ENCODE measurements at places on chromosomes 12 and 14. TPM values are rescaled to one million over a fixed set of nuclear protein-coding genes. Genes with fewer than 3 reads are reported as not detected.
A peak's percentile ranks its signal among the peaks of the same experiment; 100 is the strongest.

DNA sequence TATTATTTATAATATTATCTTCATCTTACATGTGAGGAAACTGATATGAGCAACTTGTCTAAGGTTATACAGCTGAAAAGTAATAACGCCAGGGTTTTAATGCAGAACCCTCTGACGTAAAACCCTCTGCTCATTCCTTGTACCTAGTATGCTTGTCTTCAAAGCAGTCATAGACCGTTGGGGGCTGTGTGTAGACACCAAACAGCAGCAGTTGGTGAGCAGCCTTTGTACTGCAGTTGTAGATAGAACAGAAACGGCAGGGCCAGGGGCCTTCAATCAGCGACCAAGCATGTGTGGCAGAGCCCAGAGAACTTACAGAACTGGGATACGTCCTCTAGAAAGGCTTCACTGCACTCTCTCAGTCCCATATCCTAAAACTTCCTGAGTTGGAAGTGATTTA, 28.1 kb downstream of the EVL start:
- DNase-seq = no peak

DNA sequence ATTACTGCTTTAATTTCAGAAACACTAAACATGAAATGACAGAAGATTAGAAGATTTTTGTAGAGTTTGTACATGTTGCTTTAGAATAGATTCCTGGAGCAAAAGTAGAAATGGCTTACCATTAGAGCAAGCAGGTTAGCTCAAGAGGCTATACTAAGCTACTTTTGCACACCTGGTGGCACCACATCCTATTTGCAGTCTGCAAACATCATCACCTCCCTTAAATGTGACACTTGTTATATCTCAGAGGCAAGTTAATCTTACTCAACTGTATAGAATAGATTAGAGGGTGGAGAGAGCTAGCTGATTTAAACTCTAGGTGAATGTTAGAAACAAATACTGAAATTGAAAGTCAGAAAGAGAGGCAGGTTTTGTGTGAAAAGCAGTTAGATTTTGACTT, 30.7 kb upstream of the OR4E1 start:
- DNase-seq = no peak

DNA sequence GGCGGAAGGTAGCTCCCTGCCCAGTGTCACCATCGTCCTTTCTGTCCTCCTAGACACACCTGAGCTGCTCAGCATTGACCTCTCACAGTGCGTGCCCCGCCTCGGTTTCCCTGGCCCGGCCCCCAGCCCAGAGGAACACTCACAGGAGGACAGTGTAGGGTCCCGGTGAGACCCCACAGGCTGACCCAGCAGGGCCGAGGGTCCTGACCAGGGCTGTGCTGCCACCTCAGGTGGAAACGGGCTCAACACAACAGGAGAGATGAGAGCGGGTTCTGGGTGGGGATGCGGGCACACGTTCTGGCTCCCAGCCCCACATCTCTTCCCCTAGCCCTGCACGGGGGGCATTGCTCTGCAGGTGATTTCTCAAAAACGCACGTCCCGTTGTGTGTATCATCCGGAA, 98.1 kb downstream of the PIWIL1 start:
- DNase-seq = no peak

DNA sequence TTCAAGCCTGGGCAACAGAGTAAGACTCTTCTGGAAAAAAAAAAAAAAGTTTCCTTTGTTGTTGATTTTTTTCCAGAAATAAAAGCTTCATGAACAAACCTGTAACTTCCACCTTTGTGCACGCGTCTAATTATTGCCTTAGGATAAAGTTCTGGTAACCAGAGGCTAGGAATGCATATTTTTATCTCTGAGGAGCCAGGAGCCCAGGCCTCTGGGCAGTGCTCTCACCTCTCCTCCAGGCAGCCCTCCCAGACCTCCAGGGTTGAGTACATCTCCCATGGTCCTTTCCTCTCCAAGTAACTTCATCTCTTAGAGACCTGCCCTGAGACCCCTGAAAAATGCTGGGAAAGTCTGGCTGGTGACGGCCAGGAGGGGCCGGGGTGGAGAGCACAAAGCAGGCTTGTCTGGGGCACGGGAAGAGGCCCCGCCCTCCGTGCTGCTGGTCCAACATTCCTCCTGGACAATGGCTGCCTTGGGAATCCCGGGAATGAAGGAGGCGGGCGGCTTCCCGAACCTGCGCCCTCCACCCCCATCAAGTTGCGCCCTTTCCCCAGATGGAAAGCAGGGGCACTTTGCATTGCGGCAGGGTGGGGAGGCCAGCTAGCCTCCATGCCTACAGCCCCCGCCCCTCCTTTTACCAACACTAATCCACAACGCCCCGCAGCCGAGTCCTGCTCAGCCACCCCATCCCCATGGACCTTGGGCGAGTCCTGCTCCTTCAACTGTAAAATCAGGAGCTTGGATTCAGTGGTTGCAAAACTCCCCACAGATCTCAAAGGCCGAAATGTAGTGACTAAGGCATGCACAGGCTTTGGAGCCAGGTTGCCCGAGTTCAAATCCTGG, 7.3 kb upstream of the FIGNL2 start:
- DNase-seq = peak; percentile 59

DNA sequence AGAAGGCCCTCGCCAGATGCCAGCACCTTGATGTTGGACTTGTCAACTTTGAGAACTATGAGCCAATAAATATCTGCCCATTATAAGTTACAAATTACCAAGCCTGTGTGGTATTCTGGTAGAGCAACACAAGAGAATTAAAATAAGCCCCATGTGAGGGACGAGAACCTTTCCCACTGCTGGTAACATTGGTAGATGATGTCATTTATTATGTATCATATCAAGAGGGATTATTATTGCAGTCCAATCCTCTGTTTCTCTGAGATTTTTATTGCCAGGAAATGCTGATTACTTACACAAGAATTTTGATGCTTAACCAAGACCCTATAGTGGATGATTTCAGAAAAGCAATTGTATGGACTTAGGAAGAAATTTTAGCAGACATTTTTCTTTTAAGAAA, 40.3 kb upstream of the SLC24A4 start:
- DNase-seq = no peak

GRCh38 chr12:114000861-114001260, 34.7 kb upstream of the RBM19 start:
- DNase-seq = no peak

DNA sequence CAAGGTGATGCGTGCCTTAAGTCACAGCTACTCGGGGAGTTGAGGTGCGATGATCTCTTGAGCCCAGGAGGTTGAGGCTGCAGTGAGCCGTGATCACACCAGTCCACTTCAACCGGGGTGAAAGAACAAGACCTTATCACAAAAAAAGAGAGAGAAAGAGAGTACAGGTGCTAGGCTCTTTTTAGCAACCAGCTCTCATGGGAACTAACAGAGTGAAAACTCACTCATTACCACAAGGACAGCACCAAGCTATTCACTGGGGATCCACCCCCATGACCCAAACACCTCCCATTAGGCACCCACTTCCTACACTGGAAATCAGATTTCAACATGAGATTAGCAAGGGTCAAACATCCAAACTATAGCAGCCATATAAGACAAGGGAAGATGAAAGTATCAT, 164.2 kb downstream of the NDUFA12 start:
- DNase-seq = no peak

DNA sequence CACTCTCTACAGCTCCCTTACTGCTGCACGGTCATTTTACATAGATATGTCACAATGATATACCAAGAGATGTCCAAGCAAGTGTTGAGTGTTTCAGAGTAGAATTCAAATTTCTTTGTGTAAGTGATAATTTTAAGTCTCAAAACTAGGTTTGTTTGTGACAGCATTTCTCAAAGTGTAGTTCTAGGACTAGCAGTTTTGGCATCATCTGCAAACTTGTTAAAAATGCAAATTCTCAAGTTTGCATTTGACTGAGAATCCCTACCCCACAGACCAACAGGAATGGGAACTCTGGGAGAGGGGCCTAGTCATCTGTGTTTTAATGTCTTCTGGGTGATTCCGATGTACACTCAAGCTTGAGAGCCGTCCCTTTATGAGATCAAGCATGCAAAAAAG, 97.6 kb downstream of the HELB start:
- no peak for DNase-seq

DNA sequence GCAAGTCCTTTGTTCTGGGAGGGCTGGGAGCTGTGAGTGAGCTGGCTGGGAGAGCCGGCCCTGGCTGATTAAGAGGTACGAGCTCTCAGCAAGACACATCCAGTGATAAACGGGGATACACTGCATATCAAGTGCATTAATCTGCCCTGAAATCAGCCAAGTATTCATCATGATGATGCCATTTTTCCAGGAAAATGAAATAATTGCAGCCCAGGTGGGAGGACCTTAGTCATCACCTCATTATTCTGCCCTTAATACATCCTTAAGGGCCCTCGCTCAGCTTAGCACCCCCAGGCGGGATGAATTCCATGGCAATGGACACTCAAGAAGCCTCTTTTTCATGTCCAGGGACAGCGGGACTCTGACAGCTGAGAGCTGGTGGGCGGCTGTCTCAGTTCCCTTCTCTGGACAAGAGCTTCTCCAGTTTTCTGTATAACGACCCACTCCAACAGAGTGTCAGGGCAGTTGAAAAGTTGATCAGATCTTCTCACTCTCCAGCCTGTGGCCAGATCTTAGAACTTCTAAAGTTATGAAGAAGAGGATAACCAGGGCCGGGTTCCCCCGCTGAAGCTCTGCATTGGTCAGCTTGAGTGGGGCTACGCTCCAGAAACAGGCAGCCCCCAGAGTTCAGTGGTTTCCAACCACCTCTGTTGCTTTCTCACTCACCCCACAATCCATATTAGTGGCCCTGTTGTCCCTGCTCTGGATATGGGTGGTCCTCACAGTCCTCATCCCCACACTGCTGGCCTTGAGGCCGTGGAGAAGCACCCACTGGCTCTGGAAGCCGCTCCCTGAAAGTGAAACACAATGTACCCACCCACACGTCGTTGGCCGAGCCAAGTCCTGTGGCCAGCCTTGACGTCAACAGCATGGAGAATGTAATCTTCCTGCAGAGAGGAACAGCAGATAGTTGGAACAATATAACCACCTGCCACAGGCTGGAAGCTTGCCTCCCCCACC, 306.2 kb upstream of the DIO3 start:
- no peak for DNase-seq

- no peak for DNase-seq
These were observed 22.4 kb downstream of the ARG2 start for GRCh38 chr14:67641902-67642749.

GRCh38 chr12:66516133-66516532, 162.7 kb downstream of the GRIP1 start:
- DNase-seq = no peak

- DNase-seq = no peak
These were observed 22.5 kb upstream of the GALNT9 start for GRCh38 chr12:132351751-132352495.

- no peak for DNase-seq
These were observed 32.3 kb downstream of the EP400 start for GRCh38 chr12:131982041-131982440.

GRCh38 chr12:108857158-108857407, 300 bp downstream of the SSH1 start:
- DNase-seq = no peak

DNA sequence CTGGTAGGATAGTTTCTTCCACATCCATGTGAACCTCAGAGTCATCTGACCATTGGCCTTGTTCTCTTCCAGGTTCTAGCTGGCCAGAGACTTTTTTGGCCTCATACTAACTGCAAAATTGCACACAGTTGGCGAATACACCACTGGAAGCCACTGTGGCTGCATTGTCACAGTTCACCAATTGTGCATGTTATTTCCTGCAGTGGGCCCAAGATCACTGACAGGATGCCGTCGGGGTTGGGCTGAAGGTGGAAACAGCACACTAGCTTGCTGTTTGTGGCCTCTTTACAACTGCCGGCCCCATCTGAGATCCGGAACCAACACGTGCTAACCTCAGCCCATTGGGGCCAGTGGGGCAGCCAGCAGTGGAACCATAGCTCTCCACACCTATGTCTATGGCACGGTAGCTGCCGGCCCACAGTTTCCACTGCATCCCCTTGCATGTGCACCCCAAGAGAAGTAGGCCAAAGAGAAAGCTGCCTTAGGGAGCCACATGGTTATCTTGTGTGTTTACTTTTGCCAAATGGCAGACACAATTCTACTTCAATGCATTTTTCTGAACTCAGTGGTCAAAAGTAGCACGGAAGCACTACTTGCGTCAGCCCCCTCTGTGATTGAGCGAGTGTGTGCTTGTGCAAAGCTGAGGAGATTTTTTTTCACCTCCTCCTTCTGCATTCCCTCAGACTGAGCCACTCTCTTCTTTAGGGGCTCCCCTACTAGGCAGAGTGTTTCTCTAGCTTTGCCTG, 464.0 kb downstream of the RAD51B start:
- no peak for DNase-seq

GRCh38 chr12:75613981-75614380, 102.6 kb upstream of the KRR1 start:
- DNase-seq = no peak

GRCh38 chr14:56676042-56676441, 96.4 kb downstream of the TMEM260 start:
- DNase-seq = no peak

Gene KCNH3
- total RNA-seq = 2.3 TPM

Gene RAB2B
- total RNA-seq = 17.8 TPM

Gene PPTC7
- 28.3 TPM for total RNA-seq

Gene TRIM9
- total RNA-seq = 1.1 TPM

Gene SLCO1B3
- total RNA-seq = 0.10 TPM

Gene SLC17A8
- 3.2 TPM for total RNA-seq
